Osteoblast (primary cell): ENCODE measurements at places on chromosomes 12 and 14.

DNA sequence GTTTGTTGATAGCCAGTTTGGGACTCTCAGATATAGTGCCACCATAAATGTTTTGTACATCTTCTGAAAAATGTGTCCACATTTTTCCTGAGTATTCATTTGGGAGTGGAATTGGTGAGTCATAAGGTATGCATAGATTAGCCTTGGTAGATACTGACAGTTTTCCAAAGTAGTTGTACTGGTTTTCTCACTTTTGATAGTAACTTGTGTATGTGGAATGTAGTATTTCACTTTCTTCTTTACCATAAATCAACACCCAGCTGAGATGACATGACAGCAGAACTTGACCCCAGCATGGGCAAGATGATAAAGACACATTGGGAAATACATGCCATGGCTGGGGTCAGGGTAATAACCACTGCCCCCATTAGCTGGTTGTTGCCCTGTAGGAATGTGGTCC lies 5.4 kb downstream of the FBXW8 start:
- DNase-seq: peak; percentile 47

- DNase-seq: no peak
These were observed 52.2 kb upstream of the CFL2 start for GRCh38 chr14:34766606-34767005.

DNA sequence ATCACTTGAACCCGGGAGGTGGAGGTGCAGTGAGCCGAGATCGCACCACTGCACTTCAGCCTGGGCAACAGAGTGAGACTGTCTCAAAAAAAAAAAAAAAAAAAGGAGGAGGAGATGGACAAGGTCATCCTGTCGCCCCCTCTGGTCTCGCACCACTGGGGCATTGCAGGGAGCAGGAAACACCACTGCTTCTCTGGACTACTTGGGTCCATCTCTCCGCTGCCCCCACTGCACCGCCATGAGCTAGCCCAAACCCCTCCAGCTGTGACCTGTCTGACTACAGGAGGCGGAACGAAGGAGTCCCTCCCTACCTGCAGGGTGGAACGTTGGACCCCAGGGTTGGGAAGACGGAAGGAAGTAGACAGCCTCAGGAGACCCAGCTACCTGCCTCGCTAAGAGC lies 18.2 kb upstream of the FAM222A start:
- peak; percentile 15 for DNase-seq

DNA sequence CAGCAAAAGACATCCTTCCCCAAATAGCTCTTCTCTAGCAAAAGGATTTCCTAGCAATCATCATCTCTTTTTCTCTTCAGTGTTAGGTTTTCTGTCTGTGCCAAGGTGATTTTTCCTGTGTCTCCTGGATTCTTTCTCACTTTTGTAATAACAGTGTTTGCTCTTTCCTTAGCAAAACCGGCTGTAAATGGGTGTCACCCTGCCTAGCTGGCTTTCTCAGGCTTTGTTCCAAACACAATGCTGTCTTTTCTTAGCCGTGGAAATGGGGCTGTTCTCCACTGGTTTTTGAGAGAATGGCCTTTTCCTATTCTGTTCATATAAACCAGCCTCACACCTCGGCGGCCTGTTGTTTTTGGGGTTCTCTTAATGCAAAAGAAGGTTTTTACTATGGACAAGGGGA lies 21.9 kb downstream of the JDP2 start:
- no peak for DNase-seq

DNA sequence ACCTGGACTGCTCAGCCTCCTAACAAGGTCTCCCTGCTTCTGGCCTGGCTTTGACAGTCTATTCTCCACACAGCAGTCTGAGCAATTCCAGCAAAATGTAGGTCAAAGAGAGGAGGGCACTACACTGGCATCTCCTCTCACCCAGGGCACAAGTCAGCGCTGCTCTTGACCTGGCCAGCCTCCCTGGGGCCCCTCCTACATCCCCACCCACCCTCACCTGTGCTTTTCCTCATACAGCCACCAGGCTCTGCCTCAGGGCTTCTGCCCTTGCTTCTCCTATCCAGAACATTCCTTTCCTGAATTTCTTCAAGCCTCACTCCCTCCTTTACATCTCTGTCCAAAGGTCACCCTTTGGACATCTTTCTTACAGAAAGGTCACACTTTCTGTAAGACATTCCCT lies 33.7 kb downstream of the GALNT4 start:
- no peak for DNase-seq

GRCh38 chr12:117098361-117099217 lies 627 bp downstream of the TESC start:
- DNase-seq: peak; percentile 88

- DNase-seq: no peak
These were observed 187.8 kb downstream of the TBX5 start for GRCh38 chr12:114218136-114218535.

- DNase-seq: no peak
These were observed 423 bp downstream of the FGD6 start for GRCh38 chr12:95216711-95217376.

DNA sequence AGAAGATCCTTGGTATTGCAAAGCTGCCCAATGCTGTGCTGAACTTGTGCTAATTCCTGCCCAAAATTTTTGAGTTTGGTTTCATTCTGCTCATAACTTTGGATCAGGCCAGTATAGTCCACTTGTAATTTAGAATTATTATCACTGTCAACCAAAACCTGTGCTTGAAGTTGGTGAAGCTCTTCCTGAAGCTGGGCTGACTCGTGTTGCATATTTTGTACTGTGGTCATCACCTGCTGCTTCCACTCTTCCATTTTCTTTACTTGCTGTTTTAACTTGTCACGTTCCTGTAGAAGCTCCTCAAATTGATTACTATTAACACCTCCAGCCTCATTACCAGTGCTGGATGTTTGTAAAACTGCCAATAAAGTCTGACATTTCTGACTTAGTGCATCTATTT lies 35.8 kb downstream of the TRIP11 start:
- DNase-seq: no peak

- DNase-seq: no peak
These were observed 264.4 kb downstream of the FOXG1 start for GRCh38 chr14:29030970-29031369.

DNA sequence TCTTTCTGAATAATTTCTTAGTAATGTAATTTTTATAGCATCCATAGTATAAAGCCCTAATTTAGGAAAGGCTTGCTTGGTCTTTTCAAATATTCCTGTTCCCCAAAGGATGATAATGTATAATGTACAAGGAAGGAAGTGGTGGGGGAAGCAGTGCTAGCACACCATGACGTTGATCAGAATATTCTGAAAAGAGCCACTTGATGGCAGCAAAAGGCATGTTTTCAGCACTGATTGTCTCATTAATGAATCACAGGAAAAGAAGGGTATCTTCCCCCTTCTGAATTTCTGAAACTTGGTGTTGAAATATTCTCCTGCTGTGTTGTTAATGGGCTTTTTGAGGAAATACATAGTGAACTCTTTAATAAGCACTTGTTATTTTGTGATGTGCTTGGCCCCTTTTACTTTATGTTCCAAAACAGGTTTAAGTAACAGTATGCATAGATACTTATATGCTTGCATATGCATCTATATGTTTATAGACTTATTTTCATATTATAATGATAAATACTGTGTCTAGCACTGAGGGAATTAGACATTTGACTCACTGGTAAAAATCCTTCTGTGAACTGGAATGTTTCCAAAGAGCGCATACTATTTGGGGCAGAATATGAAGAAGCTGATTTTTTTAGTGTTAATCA lies 122.0 kb downstream of the TMEM117 start:
- DNase-seq: peak; percentile 83

DNA sequence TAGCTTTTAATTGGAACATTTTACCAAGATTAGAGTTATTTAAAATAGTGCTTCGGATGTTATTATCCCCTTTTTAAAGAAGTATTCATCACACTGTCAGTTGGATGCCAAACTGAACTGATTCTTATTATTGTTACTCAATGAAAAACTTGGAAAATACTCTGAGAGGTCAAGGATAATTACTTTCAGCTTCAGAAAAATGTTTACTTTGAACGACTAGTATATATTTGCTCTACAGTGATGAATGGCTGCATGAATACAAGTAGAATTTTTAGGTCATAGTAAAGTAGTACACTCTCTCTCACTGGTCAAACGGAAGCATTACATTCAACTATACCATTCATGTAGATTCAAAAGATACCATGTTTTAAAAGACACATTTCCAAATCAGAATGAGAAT lies 269.2 kb downstream of the CCDC91 start:
- DNase-seq: no peak

- no peak for DNase-seq
These were observed 11.1 kb downstream of the TNFAIP2 start for GRCh38 chr14:103134405-103134804.

- DNase-seq: no peak
These were observed 35.2 kb downstream of the TMEM132D start for GRCh38 chr12:129868575-129868974.

- peak; percentile 84 for DNase-seq
These were observed 41.4 kb upstream of the AMIGO2 start for GRCh38 chr12:47121146-47121545.

- DNase-seq: peak; percentile 91
These were observed 75.2 kb downstream of the LRRC74A start for GRCh38 chr14:76901171-76902055.

GRCh38 chr12:65663648-65664047 lies 160.6 kb upstream of the HMGA2 start:
- DNase-seq: peak; percentile 49

GRCh38 chr14:90697577-90698206 lies 118.5 kb downstream of the TTC7B start:
- DNase-seq: peak; percentile 90

- no peak for DNase-seq
These were observed 70.4 kb downstream of the RCOR1 start for GRCh38 chr14:102662636-102663430.

DNA sequence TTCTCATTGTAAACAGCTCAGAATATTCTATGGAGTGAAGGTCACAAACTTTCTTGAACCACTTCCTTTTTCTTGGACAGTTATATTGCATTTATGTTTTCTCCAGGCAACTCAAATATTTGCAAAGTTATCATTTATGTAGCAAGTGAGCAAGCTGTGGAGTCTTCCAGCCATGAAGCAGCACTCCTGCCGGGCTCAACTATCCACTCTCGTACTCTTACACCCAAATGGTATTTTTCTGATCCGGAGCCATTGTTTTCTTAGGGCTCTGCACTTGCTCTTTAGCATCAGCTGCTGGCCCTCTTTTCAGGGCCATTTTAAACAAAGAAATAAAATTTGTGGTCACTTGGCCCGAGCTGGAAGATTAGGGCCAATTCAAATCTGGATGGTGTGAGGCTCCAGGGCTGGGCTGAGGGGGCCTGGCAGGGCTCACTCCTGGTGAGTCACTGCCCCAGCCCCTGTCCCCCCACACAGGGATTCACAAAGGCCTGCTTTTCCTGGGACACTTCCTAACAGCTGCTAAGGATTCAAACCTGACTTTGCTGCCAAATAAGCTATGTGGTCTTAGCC lies 19.7 kb downstream of the SYNE3 start:
- peak; percentile 82 for DNase-seq

GRCh38 chr14:21084998-21085853 lies 13.2 kb downstream of the ZNF219 start:
- peak; percentile 98 for DNase-seq

DNA sequence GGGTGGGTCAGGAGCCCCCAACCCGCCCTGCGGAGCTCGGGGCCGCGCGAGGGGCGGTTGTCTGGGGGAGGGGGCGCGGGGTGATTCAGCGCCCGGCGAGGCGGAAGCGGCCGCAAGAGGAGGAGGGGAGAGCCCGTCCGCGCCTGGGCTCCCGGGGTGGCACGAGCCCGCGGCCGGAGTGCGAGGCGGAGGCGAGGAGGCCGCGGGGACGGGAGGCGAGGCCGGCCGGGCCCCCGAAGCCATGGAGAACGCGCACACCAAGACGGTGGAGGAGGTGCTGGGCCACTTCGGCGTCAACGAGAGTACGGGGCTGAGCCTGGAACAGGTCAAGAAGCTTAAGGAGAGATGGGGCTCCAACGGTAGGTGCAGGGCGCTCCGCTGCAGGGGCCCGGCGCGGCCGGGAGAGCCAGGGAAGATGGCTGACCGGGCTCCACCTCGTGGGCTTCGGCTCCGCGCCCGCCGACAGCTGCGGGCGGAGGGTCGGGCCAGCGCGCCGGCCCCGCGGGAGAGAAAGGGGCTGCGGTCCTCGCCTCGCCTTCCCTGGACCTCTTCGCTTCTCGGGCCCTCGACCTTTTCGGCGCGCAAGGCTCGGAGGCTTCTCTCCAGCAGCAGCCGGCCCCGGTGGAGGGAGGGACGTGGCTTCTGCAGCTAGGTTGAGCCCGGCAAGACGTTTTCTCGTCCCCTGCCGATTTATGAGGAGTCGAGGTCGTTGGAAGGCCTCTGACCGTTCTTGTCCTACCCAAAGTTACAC lies 677 bp downstream of the ATP2A2 start:
- peak; percentile 95 for DNase-seq

DNA sequence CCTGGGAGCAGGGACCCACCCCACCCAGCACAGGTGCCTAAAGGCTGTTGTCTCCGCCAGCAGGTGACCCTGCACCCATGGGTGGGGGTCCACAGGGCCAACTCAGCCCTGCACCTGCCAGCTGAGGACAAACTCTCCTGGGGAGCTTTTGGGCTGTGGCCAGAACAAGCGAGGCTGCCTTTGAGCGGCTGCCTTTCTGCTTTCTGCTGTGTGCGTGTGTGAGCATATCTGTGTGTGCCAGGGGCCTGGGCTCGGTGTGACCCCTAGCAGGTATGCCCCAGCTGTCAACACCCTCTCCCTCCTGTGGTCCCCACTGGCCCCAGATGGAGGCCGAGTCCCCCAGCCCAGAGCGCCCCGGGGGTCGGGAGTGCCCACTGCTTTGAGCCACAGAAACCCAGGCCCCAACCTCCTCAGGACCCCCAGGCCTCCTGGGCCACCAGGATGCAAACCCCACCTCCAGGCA lies 25.9 kb upstream of the GPR132 start:
- peak; percentile 62 for DNase-seq

DNA sequence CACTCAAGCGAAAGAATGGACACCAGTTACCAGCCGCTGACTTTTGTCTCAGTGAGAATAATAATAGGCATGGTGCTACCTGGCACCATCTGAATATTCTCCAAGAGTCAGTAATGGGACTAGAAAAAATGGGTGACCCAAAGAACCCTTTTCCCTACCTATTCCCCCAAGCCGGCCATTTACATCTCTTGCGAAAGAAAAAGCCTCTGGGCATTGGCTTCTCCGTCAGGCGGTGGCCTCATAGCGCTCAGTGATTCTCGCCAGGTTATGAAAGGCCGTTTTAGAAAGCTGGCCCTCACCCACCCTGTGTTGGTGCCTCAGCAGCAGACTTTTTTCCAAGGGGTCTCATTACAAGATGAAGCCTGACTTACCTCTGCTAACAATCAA lies 523 bp upstream of the SLC6A15 start:
- DNase-seq: no peak

GRCh38 chr14:55645845-55646832 lies 66.1 kb downstream of the KTN1 start:
- DNase-seq: no peak

DNA sequence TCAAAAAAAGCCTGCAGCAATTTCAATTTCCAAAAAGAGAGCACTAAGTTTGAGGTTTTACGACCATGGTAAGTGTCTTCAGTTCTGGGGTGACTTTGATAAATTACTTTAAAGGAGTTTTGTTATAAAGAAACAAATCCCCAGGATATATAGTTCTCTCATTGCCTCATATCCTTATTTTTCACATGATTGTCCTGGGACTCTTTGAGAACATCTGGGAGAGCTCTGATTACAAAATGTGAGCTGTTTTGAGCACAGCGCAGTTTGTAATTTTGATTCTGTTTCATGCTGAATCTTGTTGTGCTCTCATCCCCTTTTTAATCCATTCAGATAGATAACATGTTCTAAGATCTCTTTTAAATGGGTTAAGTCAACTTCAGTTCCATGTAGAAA lies 67.7 kb upstream of the DCN start:
- DNase-seq: no peak
